ENCODE measurements at places on chromosomes 6 and 20. TPM values are rescaled to one million over a fixed set of nuclear protein-coding genes. Genes with fewer than 3 reads are reported as not detected.

GRCh38 chr6:163062790-163063189 lies 335.0 kb downstream of the PACRG start:
- DNase-seq = no peak

GRCh38 chr6:22236626-22237414 lies 60.0 kb downstream of the PRL start:
- no peak for DNase-seq

DNA sequence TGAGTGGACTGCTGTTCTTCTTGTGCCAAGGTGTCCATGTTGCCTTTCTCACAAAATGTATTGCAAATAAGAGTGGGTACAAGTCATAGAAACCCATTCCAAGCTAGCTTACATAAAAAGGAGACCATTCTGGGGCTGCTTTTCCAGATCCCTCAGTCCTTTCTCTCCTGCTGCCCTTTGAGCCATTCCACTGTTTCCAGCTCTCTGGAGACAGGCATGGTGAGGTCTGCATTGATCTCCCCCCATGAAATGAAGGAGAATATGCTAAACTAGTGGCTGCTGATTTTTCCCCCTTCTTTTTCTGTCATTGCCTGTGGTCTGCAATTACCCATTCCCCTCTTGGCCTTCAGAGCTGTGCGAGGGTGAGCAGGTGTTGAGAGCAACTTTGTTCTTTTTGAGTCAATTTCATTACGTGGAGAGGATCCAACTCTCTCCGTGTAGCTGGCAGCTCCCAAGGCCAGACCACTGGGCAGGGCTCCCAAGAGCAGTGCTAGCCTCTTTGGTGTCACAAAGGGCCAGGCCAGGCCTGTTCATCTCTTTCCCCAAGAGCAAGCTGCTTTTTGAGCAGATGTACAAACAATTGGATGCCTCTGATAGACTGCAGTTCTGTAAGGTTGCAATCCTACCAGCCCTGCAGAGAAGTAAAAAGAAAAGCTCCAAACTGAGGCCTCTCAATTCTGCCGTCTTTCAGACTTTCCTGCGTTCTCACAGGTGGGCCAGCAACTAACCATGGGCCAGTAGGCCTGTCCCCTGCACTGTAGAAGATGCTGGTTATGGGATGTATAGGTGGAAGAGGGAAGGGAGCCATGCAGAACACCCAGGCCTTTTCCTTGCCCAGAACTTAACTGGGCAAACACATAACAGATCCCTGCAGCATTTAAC lies 96.1 kb upstream of the ARMC2 start:
- DNase-seq = no peak

DNA sequence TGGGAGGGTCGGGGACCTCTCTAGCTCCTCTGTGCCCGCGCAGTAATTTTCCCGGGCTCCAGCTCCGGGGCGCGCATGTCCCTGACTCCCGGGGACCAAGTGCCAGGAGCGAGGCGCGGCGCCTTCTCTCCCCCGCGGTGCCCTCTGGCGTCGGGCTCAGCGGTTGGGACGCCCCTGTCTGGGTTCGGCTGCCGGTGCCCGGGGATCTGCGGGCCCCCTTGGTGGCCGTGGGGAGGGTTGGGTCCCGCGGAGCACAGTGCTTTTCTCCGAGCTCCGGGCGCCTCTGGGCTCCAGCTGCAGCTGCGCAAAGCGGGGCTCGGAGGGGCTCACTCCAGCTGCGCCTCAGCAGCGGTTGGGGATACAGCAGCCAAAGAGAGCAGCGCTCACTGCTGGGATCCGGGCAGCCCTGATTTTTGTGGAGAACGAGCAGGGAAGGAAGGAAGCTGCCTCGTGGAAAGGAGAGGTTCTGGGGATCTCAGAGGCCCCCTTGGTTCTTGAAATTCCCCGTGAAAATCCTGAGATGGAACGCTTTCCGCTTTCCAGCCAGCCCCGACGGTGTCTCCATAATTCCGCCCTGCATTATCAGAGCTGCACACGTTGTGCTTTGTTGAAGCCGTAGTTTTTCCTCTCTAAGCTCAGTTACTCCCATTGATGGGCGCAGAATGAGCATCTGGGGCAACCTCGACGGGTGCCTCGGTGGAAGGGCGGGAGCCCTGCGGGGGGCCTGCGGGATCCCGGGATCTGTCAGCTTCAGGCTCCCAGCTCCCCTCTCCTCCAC lies 861 bp downstream of the PPP1R14C start:
- DNase-seq = no peak

GRCh38 chr20:33309631-33310030 lies 26.6 kb downstream of the BPIFB1 start:
- no peak for DNase-seq

DNA sequence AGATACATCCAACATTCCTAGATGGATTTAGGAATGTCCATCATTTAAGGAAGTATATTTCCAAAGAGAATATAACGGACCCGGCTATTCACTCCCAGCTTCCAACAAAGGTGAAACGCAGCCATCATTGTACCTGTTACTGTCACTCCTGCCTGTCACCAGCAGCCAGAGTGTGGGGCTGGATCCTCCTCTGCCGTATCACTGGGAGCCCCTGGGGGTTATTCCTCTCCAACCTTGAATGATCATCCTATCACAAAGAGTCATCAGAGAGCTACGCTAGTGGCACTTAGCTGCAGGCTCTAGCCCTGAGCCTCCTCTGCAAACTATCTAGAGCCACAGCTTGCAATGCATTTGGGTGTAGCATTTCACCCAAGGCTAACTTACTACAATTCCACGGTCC lies 73.6 kb upstream of the NHSL1 start:
- no peak for DNase-seq

The CARMIL1 gene
- total RNA-seq = 38.6 TPM
